ENCODE measurements at places on chromosomes 2 and 18.

DNA sequence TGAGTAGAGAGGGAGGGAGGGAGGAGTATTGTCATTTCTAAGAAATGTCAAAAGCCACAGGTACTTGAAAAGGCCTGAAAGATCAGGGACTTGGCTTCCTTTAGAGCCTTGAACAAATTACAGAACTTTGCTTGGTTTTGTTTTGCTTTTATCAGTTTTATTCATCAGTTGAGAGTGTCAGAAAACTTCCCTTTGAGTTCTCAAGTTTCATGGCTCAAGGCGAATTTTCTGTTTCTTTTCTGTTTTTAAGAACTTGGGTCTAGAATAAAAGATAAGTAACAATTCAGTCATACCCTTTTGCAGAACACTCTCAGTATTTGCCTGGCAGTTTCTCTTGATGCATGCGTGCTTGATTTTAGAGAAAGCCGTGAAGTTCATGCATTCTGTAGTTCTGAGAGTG is 531.9 kb downstream of the PARD3B start:
- DNase-seq, result no peak

- no peak for DNase-seq
Observed at GRCh38 chr2:36385603-36386002, 30.0 kb downstream of the CRIM1 start.

DNA sequence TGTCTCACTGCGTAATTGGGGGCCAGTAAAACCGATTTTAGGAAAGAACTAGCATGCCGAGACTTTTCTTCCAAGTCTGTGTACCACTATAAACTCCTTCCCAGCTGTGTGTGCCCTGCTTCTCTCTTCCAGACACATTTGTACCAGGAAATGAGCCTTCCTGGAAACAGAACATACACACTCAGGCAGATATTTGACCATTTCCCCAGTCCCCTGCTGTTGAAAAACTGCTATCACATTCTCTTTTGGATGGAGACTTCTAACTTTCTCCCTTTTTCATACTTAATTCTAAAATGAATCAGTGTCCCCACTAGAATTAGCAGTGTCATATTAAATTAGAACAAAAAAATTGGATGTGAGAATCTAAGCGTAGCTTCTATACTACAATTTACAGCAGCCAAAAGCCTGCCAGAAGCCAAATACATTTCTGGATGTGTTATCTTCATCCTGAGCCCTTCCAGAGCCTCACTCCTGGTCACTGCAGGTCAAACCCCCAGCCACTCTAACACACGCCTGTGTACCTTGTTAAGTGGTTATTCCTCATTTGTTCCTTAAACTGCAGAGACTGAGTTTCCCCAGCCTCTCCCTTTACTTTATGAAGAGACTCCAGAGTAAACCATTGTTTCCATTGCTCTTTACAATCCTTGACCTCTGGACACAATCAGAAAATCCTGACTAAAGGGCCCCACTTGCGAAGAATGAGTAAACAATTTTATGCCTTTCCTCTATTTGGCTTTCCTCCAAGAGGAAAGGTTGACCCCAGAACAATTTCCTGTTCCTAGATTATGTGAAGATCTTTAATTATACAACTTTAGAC is 20.4 kb downstream of the DSG4 start:
- DNase-seq, result no peak

DNA sequence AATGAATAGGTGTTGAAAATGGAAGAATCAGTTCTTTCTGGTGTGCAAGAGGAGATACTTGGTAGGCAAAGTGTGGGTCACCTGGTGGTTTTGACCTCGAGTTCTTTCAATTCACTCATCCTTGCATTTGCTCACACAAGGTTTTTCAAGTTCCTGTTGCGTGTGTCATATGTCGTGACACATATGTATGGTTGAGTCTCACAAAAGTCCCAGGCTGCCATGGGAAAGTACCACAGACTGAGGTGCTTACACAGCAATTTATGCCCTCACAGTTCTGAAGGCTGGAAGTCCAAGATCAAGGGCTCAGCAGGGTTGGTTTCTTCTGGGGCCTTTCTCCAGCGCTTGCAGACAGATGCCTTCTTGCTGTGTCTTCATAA is 64.4 kb downstream of the NCK2 start:
- DNase-seq, result no peak

DNA sequence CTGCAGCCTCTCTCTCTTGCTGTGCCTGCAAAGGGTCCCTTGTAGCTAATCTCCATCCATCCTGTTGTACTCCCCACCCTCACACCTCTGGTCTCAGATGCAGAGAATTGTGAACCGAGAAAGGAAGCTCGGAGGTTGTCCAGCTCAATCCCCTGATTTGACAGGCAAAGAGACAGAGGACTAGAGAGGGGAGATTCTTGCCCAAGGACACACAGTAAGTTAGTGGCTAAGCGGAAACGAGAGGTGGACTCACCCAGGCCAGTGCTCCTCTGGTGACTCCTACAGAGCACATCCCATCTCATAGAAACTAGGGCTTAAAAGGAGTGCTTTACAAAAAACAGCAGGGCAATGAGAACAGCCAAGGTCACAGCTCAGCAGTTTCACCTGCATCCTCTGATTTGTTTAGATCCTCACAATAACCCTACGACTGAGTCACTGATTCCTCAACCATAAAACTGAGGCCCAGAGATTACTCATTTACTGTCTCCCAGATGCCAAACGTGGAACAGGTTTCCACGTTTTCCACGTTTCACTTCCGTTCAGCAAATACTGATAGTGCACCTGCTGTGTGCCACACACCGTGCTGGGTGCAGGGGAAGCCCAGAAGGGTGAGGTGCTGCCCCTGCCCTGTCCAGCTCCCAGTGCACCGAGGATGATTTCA is 22.1 kb downstream of the EHD3 start:
- no peak for DNase-seq

GRCh38 chr2:157596992-157597681 is 31.5 kb downstream of the ACVR1C start:
- DNase-seq, result peak; percentile 47

GRCh38 chr2:205811387-205811786 is 129.1 kb downstream of the NRP2 start:
- DNase-seq, result no peak

DNA sequence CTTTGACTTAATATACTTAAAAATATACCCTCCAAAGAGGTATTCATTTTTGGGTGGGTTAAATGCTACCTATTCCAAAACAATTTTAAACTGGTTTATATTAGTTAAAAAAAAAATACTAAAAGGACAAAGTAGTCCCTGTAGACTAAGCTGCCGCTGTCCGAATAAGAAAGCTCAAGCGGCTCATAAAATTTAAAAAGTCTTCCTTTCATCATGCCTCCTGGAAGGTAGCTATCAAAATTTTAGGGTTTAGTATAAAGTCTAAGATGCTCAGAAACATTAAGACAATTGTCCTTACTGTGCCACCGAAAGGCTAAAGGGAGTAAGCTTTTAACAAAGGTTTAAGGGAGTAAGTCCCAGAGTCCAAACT is 440 bp upstream of the UGGT1 start:
- no peak for DNase-seq

DNA sequence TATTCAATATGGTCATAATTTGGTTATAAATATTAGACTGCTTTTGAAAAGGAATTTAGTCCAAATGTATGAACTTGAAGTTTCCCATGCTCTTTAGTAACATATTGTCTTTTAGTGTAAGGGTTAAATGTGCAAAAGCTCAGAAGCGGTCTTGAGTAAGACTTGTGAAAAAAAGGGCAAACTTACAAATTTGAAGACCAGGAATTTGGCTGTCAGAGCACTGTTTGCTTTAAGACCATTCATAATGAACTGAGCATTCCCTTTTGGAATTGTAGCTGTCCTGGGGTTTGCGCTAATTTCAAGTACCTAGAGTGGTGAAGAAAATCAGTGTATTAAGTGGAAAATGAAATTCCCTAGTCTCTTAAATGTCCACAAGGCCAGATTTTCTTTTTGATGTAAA is 6.9 kb upstream of the ZEB2 start:
- DNase-seq, result no peak

- DNase-seq, result no peak
Observed at GRCh38 chr2:233112329-233112728, 52.2 kb downstream of the INPP5D start.

DNA sequence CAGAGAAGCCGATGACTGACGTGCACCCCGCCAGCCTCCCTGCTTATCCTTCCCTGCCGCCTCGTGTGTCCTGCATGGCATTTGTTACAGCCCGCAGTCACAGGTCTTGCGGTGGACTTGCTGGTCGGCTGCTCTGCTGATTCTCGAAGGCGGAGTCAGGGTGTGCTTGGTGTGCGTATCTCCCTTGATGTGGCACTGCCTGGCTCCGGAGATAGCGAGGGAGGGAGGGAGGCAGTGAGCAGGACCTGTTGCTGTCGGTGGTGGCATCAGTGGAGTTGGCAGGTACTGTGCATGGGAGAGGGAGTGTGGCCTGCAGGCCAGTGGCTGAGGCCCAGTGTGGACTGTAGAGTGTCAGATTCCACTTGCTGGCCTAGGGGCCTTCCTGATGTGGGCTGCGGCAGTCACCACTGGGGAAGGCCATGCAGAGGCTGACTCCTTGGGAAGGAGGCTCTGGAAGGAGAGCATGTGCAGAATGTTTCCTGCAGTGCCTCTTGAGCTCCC is 198.9 kb downstream of the AGAP1 start:
- DNase-seq, result no peak

Measured in NCI-H2227 treated with DMSO at 0.1 percent for 48 hours (cell line).